ENCODE measurements at places on chromosomes 7 and 10.

DNA sequence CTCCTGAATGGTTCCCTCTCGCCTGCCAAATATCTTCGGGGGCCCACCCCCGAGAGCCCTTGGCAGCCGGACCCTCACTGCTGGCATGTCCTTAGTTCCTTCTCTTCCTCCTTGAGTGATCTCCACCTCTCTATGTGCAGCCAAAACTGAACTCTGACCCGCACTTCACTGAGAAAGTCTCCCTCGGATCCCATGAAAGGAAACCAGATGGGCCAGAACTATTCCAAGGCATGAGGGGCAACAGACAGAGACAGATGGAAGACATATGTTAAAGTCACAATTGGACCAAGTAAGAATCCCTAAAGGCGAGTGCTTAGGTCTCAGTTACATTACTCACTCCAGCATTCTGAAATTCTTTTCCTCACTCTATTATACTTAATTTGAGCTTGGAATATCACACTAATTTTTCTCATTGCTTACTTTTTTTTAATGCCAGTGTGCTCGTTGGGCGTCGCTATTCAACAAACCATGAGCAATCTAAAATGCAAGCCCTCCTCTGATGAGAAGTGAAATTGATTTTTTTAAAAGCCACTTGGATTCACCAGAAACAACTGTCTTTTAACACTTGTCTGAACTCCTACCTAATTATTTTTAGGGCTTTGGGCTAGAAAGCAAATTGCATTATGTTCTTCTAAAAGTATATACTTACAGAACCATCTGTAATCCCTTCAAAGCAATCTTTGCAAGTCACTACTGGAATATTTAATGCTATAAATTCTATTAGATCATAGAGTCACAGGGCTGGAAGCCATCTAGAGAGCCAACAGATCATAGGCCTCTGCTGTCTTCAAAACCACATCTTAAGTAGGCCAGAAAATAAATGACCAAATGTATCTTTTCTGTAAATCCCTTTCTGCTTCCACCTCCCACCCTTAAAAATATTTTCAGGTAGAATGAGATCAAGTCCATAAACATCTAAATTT, 43.3 kb upstream of the EZH2 start:
- DNase-seq: no peak

- DNase-seq: no peak
Measured at GRCh38 chr10:36516281-36516680, 609.1 kb upstream of the ANKRD30A start.

- peak; percentile 28 for DNase-seq
Measured at GRCh38 chr10:72245949-72246525, 27.7 kb upstream of the DDIT4 start.

DNA sequence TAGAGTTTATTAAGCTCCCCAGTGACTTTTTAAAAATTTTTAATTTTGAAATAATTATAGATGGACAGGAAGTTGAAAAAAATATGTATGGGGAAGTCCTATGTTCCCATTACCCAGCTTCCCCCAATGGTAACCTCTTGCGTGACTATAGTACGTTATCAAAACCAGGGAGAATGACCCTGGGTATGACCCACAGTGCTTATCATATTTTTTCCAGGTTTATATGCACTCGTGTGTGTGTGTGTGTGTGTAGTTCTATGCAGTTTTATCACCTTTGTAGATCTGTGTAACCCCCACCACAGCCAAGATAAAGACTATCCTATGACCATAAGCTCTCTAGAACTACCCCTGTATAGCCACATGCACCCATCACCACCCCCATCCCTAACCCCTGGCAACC, 72.8 kb downstream of the TBXAS1 start:
- DNase-seq: no peak

DNA sequence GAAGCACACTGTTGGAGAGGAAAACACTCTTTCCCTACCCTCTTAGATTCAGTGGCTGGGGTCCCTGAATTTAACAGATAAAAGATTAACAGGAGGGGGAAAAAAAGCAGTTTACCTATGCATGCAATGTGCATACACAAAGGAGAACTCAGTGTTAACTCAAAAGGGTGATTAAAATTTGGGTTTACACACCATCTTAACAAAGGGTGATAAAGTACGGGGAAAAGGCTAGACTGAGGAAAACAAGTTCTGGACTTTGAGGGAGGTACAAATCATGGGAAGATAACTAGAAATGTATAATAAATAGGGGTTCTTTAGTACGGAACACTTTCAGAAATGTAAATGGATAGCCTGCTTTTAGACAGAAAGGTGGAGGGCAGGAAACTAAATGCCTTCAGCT, 83.1 kb downstream of the SRPK2 start:
- no peak for DNase-seq

GRCh38 chr10:24887855-24888231, 64.6 kb downstream of the PRTFDC1 start:
- no peak for DNase-seq

- no peak for DNase-seq
Measured at GRCh38 chr10:21715531-21716195, 181.6 kb downstream of the MLLT10 start.

DNA sequence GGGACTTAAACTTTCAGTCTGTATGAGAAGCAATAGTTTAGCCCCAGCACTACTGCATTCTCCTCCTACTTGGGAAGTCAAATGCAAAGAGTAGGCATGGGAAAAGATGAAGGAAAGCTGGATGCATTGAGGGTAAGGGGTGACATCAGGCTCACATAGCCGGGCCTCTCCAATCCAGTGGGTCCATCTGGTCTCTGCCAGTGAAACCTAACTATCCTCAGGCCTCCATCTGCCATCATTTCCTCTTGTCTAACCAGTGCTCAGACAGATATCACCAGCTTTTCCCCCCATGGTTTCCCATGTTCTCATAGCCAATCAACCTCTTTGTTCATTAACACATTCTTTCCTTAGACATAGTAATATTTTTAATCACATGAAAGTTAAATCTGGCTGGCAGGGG, 118.3 kb downstream of the DGKI start:
- DNase-seq: no peak

- DNase-seq: no peak
Measured at GRCh38 chr10:124245191-124245590, 151.8 kb upstream of the CHST15 start.

GRCh38 chr7:31883761-31884164, 186.4 kb downstream of the PDE1C start:
- peak; percentile 31 for DNase-seq

DNA sequence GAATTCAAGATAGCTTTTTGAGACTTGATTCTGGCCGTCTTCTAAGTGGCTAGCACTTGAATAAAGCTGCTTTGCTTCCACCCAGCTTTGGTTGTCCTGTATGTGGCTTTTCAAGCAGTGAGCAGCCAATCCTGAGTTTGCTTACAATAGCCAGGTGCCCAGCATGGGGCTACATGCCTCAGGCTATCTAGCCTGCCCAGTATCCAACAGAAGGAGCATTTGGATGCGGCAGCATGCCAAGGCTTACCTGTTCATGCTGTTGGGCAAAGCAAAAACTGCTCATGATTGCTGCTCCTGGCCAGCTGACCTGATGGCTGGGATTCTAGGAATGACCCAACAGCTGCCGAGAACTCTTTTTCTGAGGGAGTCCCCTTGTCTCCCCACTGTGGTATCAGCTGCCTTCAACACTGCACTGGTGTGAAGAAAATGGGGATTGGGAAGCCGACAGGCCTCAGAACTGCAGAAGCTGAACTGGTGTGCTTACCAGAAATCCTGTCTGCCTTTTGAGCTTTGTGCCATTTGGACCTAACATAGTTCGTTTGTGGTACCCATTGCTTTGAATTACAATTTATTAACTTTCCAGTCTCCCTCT, 618.9 kb upstream of the IGFBP3 start:
- DNase-seq: no peak

GRCh38 chr10:113348694-113349093, 204.2 kb upstream of the HABP2 start:
- no peak for DNase-seq

DNA sequence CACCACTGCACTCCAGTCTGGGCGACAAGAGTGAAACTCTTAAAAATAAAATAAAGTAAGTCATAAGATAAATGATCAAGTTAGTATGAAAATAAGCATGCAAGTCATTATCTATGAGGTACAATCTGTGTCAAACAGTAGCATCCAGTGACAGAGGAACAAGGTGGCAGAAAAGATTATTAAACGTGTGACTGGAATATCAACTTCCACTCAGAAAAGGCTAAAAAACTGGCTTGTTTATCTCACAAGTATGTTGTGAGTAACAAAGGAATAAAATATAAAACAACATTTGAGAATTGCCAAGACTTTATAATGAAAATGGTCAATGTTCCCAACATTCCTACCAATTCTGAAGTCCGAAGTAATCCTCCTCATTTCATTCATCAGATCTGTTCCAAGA, 30.3 kb downstream of the ITGB1 start:
- no peak for DNase-seq

DNA sequence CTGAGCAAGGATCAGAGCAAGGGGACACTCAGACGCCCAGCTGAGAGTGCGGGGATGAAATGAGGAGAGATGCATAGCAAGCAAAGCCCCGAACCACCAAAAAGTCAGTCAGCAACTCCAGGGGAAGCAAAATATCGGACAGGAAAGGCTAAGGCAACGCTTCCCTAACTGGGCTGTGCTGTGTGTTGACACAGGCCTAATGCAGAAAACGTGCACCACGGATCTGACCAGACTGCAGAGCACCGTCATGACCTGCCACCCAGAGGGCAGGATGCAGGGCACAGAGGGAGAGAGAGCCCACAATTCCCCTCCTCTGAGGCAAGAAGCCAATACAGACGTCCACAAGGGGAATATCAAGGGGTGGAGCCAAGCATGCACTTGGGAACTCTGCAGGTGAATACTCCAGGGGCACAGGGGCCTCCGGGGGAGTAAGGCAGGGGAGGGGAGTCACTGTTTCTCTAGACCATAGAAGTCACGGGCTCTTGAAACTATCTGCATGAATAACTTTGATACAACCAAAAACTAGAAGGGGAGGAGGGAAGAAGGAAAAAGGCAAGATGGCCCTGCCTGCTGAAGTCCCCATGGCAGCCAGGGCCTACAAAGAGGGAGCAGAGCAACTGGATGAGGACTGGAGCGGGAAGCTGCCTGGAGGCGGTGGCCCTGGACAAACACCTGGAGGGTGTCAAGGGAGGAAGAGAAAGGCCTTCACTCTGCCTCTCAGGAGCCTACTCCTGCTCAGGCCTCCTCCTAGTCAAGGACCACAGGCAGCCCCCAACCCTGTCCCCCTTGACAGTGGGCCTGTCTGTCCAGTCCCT, 26.2 kb downstream of the GRID1 start:
- no peak for DNase-seq

- no peak for DNase-seq
Measured at GRCh38 chr7:159025161-159025779, 119.4 kb downstream of the VIPR2 start.
